ENCODE measurements at places on chromosomes 13 and 19.
A peak's percentile ranks its signal among the peaks of the same experiment; 100 is the strongest.

GRCh38 chr19:23554548-23554947 is 132.5 kb downstream of the ZNF675 start:
- DNase-seq = no peak

GRCh38 chr19:46297700-46298478 is 1.0 kb downstream of the HIF3A start:
- no peak for DNase-seq

DNA sequence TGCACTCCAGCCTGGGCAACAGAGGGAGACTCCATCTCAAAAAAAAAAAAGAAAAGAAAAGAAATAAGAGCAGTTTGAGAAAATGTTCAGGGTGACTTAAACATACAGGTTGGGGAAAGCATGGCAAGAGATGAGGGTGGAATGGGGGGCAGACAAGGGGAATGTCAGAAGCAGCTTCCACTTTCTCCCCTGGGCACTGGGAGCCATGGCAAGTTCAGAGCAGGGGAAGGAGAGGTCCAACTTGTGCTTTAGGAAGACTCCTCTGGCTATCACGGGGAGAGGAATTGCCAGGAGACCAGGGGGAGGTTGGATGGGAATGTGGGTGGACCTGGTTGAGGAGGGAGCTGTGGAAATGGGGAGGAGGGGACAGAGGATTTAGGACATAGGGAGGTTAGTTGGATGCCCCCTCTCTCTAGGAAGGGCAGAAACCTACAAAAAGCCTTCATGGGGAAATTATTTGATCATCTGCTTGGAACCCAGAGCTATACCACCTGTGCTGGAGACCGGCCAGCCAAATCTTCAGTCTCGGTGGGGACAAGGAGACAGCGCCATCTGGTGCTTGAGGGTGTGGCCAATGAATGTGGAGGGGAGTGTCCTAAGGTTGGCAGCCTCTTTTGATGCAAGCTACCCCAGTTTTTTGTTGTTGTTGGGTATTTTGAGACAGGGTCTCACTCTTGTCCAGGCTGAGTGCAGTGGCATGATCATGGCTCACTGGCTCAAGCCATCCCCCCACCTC is 7.3 kb upstream of the STRN4 start:
- DNase-seq = peak; percentile 91

- DNase-seq = peak; percentile 25
These were observed 796 bp downstream of the ZNF304 start for GRCh38 chr19:57351867-57352266.

- peak; percentile 80 for DNase-seq
These were observed 577.3 kb upstream of the GPC6 start for GRCh38 chr13:92649140-92649813.

DNA sequence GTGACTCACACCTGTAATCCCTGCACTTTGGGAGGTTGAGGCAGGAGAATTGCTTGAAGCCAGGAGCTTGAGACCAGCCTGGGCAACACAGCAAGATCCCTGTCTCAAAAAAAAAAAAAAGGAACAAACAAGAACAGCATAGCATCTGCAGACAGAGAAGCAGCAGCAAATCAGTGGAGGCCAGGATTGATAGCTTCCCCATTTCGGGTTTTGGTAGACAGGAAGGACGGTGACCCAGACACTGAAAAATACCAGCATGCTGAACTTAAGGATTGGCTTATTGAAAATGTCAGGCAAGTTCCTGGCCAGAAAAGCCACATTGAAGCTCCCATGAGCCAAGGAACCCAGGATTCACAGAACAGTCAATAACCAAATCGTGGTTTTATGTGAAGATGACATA is 3.0 kb downstream of the ZNF490 start:
- DNase-seq = no peak

DNA sequence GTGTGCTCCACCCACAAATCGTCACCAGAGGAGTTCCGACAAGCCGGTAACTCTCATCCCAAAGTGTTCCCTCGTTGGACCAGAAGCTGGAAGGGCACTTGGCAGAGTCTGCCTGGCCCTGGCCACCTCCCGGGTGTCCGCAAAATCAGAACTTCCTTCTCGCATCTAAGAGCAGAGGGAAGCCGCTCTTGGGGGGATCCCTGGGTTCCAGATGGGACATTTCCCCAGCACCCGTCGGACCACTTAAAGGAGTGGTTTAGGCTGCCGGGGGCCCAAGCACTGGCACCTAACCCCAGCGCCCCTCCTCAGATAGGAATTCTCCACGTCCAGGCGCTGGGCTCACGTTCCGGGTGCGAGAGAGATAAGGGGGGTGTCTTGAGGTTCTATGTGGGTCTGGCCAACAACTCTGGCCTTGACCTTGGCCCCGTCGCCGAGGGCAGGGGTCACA is 857 bp upstream of the MAP2K7 start:
- DNase-seq = peak; percentile 36

DNA sequence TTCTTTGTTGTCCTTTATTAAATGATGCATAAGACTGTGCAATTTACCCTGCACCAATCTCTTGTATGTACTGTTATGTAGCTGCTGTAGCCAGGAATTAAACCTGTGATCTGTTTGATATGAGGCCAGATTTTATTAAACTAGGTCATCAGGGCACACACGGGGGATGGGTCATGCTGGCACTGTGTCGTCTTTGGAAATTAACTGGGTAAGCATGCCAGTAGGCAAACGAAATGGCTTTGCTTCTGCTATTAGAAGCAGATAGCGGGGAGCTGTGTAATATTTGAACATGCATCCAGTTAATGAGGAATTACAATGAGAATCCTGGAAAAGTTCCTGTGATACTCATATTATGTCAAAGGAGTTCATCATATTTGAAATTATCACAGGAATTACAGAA is 23.5 kb downstream of the MTUS2 start:
- no peak for DNase-seq

- DNase-seq = no peak
These were observed 276.3 kb upstream of the SOX1 start for GRCh38 chr13:111790621-111791020.

GRCh38 chr13:28531077-28531844 is 36.3 kb upstream of the FLT1 start:
- peak; percentile 24 for DNase-seq

- peak; percentile 77 for DNase-seq
These were observed at the start of gene SLC25A23 for GRCh38 chr19:6459262-6460098. Gene SLC25A23 (minus strand): TSS chr19:6459792. CDS start chr19:6459628, 164 bp downstream.

DNA sequence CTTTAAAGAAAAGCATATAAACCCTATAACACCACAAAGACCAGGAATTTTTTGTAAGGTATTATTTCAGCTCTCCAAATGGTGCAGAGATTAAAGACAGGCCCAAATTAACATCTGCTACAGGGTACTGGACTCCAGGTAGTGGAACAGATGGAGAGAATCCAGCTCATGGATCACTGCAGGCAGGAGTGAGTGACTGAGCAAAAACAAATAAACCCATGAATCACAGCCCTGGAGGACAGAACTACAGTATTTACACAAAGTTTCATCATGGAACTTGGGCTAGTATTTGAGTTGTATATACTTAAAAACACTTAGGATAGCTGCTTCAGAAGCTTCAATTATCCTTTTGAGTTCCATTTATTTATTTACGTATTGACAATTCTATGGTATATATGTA is 132.8 kb upstream of the SPRY2 start:
- DNase-seq = peak; percentile 51

- peak; percentile 54 for DNase-seq
These were observed 550 bp downstream of the CERS4 start for GRCh38 chr19:8209462-8210378.

Measured in NCI-H69 (cell line).